ENCODE measurements at places on chromosomes 4 and X. TPM values are rescaled to one million over a fixed set of nuclear protein-coding genes. Genes with fewer than 3 reads are reported as not detected.

DNA sequence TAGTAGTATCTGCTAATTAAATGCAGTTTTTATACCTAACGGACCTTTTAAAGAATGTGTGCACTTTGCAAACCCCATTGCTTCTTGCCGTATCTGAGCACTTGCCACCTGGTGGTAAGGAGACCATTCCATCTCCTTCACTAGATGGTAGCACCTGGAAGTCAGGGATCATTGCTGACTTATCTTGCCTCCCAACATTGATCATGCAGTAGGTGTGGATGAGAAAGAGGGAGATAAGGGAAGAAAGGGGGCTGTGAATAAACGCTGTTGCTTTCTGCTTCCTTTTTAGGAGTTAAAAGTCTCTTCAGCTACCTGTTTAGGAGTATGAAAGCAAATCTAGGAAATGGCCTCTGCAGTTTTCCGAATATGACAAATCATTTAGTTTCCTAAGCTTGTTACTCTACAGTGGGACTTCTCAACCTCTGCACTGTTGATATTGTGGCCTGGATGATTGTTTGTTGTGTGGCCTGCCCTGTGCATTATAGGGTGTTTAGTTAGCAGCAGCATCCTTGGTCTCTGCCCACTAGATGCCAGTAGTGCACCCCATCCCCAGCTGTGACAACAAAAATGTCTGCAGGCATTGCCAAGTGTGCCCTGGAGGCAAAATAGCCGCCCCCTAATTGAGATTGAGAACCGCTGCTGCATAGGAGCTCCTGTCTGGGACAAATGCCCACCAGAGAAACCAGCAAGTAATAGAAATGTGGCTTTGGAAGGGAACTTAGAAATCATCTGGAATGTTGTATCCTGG is 38.8 kb downstream of the GAB1 start:
- no peak for DNase-seq

DNA sequence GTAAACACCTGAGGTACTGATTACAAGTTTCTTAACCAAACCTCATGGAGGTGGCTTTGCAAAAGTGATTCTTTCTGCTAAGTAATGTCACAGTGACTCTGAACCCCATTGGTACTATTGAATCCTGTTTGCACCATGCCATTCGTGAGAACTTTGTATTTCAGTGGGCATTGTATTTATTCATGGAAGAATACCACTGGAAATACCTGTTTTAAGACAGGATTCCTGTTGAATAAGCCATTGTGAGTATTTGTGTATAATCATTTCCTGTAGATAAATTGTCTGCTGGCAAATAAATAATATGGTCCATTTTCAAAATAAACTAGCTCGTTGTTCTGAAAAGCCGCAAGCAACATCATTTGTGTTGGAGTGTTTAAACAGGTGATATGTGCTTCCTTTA is 136.4 kb upstream of the GUCY1A1 start:
- DNase-seq = no peak

DNA sequence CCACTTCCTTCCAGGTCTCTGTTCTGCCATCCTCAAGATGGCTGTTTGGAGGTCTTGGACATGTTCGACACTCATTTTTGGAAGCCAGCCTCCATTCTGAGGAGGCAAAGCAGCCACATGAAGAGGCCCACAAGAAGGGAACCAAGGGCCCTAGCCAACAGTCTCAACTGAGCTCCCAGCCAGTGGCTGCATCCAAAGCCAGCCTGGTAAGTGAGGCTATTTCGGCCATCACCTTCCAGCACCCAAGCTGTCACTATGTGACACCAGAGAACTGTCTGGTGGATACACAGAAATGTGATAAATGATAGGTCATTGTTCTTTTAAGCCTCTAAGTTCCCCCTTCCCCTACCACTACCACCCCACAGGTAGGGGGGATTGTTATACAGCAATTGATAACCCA is 127.2 kb downstream of the NPNT start:
- no peak for DNase-seq

- DNase-seq = no peak
Observed at GRCh38 chrX:68847172-68847571, 18.4 kb downstream of the EFNB1 start.

DNA sequence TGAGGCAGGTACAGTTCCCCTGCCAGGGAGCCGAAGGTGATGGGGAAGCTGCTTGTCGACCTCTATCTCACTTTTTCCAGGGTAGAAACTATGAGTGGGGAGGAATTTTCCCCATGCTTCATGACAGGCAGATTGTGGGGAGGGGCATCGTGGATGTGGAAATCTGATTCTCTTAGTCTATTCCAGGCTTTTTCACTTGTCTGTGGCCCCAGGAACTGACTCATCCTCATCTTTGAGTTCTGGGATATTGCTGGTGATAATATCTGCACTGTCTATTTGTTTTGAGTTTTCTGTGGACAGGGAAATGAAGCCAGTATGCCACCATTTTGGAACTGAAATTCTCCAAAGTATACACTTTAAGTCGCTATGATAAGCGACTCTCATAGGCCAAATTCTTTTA is 7.6 kb upstream of the TLR2 start:
- no peak for DNase-seq

- no peak for DNase-seq
Observed at GRCh38 chr4:142866685-142867084, 20.6 kb upstream of the INPP4B start.

DNA sequence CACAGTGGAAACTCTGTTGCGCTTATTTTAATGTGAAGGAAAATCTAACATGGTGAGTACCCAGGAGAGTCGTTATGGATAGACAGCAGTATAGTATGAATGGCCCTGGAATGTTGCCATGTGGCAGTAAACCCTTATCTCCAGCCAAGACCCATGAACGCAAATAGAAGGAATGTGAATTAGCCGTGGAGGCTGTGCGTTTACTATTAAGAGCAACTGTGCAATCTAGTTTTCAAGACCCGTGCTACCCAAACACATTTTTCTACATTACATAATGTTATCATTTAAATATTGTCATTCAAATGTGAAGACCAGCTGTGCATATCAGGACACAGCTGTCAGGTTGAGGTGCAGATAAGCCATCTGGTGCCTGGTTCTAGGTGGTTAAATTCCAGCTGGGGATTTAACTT is 13.3 kb upstream of the AGA start:
- DNase-seq = peak; percentile 2

DNA sequence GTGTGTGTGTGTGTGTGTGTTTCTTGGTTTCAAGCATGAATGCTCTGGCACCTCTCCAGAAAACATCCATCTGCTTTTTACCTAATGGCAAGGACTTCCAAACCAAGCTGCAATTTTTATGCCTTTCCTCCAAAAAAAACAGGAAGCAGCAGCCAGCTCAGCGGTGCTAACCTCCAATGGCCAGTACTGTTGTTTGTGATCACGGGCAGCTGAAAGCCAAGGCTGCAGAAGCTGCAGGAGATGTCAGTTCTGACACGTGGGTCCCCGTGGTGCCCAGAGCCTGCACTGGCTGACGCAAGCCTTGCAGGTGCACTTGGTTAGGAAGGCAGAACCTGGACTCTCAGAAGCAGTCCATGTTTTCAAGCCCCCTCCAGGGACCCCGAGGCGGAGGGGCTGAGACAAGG is 313.6 kb upstream of the DDX53 start:
- DNase-seq = peak; percentile 14

DNA sequence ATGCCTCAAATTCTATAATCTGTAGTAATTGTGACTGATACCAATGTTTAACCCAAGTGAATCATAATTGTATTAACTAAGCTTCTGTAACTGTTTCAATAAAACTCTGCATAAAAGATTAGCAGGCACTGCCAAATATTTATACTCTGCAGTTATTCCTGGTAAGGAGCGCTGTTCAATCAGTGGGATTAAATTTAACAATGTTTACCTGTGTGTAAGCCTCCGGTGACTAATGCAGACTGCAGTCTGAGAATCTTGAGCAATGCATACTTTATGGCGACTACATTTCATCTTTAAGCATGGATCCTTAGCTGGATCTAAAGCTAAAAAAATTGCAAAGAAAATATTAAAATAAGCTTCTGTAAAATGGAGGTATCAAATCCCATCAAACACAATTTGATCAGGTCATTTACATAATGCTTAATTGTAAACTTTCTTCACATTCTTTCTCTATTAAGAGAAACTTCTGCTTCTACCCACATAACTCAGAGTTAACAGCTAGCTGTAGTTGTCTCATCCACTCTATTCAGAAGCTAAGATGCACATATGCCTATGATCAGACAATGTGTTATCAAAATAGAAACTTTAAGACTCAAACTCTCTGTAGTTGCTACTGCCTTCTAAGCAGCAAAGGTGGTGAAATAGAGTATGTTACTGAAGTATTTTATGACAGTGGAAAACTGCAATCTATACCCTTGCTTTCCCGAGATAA is 234.0 kb downstream of the SPOCK3 start:
- no peak for DNase-seq

GRCh38 chr4:152983774-152984411 is 47.8 kb downstream of the FHDC1 start:
- no peak for DNase-seq

DNA sequence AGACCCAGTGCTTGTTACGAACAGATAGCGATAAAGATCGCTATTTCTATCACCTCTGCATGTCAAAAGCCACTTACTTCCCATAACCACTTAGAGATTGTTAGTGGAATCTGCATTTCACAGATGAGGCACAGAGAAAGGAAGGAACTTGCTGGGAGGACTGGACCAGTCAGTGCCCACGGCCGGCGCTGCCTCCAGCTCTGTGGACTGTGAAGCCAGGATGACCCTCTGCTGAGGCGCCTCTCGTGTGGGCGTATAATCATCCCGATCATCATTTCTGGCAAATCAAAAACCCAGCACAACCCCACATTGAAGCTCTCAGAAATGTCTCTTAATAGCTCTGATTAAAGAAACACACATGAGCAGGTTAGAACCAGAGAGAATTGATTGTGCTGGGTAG is 61.5 kb upstream of the ADRA2C start:
- DNase-seq = no peak

- DNase-seq = peak; percentile 10
Observed at GRCh38 chr4:133565379-133565778, 416.3 kb downstream of the PCDH10 start.

DNA sequence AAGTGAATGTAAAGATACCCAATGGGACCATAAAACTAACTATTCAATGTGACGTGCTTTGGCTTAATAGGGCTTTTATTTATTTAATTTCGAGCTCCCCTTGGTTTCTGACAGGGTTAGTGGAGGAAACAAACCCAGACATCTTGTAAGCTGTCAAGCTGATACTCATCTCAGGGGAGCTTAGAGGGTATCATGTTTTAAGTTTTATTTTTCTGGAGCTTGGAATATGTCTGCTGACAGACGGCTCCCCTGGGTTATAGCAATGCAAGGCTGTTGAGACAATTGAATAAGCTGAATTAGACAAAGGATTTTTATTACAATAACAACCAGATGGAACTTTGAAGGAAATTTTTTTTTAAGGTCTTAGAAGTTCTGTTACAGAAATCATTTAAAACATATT is 456.5 kb downstream of the IL1RAPL1 start:
- DNase-seq = no peak

GRCh38 chrX:104842646-104843045 is 276.6 kb downstream of the IL1RAPL2 start:
- DNase-seq = no peak

GRCh38 chrX:151543706-151544105 is 19.8 kb upstream of the PASD1 start:
- DNase-seq = no peak

DNA sequence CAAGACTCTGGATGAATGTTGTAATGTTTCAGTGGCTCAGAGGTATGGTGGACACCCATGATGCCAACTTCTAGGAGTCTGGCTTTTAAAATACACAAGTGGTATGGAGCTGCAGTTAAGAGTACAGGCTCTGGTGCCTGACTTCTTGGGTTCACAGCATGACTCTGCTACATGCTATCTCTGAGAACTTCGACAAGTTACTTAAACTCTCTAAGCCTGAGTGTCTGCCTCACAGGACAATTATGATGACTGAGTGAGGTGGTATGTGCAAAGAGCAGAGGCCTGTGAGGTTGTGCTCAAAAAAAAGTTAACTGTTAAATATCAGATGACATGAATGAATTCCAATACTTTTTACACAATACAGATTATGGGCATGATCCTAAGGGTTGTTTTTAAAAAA is 90.9 kb upstream of the SRD5A3 start:
- no peak for DNase-seq

GRCh38 chrX:56763556-56764152 is 34.6 kb downstream of the NBDY start:
- no peak for DNase-seq

DNA sequence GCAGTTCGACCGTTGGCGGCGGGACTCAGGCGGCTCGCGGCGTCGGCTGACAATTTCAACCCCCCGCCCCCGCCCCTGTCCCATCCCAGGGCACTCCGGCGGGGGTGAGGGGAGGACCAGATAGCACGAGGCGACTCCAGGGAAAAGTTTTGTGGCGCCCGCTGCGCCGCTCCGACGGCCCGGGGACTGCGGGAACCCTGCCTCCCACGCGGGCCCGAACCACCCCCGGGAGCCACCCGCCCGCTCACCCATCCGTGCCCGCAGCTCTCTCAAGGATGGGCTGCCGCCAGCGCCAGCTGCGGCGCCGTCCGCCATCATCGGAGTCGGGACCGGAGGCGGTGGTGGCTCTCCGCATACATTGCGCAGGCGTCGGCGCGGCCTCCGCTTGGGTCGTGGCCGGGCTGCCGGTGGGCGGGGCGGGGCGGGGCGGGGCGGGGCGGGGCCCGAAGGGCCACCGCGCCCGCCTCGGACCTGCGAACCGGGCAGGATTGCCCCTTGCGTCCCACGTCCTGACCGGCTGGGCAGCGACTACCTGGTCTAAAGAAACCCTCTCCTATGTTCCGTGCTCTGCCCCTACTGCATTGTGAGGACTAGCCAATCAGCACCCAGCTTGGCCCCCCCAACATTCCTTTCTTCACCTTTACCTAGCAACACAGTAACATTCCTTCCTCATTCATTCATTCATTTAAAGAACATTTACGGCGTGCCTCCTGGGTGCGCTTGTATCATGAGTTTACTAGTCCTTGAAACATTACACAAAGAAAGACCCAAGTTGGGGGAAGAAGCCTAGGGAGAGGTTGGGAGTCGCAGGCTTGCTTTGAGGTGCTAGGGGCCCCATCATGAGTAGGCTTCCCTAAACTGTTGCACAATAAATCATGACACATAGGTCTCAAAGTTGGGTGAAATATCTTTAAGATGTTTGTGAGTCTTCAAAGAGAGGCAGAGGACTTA is at the start of gene MAP7D3:
MAP7D3 (minus strand) TSS at position 360 of the 951 bp plus-strand sequence; CDS start at position 318, 42 bp downstream.
- no peak for DNase-seq

DNA sequence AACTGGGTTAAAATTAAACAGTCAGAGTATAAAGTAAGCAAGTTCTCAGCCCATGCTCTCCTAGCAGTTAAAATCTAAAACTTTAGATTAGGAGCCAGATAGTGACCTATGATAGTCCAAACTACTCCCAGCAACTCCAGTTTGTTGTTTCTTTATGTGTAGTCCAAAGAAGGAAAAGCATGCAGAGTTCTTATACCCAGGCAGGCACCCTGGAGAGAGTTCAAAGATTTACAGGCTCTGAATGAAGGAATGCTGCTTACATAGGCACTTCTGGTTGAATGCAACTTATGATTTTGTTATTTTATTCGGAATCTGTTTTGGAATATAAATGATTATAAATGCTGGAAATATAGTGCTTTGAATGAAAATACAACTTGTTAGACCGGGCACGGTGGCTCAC is 67.2 kb downstream of the GPAT3 start:
- no peak for DNase-seq

Gene CITED1
- 0.56 TPM for polyA plus RNA-seq

Gene GCNA
- 0.82 TPM for polyA plus RNA-seq

Gene CXorf66
- polyA plus RNA-seq = not detected

Gene RAB41
- not detected for polyA plus RNA-seq

Gene GABRG1
- 0.01 TPM for polyA plus RNA-seq

Gene HSFX2
- polyA plus RNA-seq = 1.3 TPM

Gene PF4V1
- polyA plus RNA-seq = not detected

Gene VEGFC
- 9.7 TPM for polyA plus RNA-seq

Gene OTC
- 0.41 TPM for polyA plus RNA-seq

Gene AKAP17A
- 39.1 TPM for polyA plus RNA-seq

Gene ANKRD17
- polyA plus RNA-seq = 18.3 TPM

Measured in urinary bladder (tissue), 4 donors.